Nephron progenitor cell (in vitro differentiated cells): ENCODE measurements at places on chromosomes 7 and 10.

DNA sequence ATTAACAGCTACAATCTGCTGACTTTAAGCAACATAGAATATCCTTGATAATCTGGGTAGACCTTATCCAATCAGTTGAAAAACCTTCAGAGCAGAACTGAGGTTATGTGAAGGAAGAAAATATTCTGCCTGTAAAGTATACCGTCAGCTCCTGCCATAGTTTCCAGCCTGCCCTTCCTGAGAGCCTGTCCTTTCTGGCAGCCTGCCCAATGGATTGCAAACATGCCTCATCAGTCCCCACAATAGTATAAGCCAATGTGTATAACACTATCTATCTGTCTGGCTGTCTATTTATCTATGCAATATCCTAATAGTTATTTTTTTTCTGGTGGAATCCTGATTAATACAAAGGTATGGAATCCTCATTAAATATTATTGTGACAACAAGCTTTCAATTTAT lies 489.2 kb upstream of the KCND2 start:
- no peak for DNase-seq

DNA sequence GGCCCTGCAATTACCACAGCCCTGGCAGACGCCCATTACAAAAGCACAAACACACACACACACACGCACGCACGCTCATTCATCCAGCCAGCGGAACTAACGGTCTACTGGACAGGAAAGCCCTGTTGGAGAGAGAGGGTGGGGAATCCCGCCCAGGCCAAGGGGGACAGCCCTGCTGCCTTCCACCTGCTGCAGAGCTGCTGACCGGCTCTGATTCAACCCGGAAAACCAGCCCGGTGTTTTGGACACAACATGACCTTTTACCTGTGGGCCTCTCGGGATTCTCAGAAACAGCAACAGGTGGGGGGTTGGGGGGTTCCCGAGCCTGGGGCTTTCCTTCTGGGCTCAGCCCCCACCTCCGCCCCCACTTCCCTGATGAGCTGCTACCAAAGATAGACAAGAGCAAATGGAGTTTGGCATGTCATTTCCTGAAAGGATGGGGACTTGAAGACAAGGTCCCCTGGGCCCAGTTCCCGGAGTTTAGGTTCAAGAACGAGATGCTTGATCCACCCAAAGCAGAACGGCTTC lies 18.5 kb upstream of the SERPINE1 start:
- peak; percentile 21 for DNase-seq

DNA sequence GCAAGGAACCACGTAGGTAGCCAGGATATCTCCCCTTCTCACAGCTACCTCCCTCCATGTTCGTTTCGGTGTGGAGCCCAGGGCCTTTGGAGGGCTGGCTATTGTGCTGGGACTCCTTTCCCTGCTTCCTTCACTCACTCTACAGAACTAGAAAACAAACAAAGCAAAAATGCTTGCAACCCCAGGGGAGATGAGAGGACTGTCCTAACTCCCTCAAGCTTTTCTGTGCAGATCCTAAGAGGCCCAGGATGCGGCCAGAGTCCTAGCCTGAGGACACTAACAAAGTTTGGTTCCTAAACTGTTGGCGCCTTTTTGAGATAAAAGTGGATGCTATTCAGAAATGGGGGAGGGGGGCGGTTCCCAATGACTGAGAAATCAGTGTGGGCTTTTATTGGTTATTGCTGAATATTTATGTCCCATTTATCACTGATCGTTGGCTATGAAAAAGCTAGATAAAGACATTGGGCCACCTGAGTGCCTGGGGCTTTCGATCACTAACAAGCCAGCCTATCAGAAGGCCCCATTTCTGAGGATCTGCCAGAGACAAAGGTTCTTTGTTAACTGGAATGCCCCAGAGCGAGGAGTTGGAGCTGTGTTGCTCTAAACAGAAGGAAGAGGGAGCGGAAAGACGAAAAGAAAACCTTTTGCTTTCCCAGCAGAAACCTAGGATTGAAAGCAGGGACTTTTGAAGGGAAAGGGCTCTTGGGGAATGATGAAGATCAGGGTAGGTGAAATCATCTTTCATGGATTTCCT lies 95.2 kb upstream of the EGR2 start:
- no peak for DNase-seq

DNA sequence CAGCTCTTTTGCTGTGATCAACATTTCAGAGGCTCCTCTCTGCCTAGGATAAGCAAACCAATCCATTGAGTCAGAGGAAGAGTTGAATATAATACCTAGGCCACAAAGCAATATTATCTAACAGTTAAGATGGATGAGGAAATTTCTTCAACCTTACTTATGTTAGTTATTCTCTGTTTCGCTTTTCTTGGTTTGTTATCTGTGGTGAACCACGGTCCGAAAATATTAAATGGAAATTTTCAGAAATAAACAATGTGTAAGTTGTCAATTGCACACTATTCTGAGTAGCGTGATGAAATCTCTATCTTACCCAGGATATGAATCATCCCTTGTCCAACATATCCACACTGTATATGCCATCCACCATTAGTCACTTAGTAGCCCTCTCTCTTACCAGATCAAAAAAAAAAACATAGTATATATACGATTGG lies 1.5 kb upstream of the HTR7 start:
- no peak for DNase-seq

- no peak for DNase-seq
Measured at GRCh38 chr7:130481898-130482297, 10.0 kb upstream of the MEST start.

GRCh38 chr7:139457153-139457946 lies 26.1 kb downstream of the KLRG2 start:
- no peak for DNase-seq

DNA sequence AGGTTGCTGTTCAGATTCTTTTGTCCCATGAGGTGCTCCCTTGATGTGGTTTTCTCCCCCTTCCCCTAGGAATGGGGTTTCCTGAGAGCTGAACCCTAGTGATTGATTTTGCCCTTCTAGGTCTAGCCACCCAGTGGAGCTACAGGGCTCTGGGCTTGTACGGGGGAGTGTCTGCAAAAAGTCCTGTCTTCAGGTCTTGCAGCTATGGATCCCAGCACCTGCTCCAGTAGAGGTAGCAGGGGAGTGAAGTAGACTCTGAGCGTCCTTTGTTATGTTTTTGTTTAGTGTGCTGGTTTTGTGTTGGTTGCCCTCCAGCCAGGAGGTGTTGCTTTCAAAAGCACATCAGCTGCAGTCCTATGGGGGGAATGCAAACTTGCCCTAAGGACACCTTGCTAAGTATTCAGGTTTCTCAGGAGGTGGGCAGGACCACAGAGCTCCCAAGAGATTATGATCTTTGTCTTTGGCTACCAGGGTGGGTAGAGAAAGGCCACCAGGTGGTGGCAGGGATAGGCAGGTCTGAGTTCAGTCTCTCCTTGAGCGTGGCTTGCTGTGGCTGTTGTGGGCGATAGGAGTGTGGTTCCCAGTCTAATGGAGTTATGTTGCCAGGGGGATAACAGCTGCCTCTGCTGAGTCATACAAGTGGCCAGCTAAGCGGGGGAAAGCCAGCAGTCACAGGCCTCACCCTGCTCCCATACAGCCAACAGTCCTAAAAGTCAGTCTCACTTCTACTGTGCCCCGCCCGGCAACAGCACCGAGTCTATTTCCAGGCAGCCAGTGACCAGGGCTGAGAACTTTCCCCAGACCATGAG lies 92.4 kb upstream of the JCAD start:
- no peak for DNase-seq

- no peak for DNase-seq
Measured at GRCh38 chr7:45684910-45685618, 110.9 kb downstream of the ADCY1 start.

GRCh38 chr7:44994877-44995554 lies 5.0 kb upstream of the CCM2 start:
- no peak for DNase-seq

DNA sequence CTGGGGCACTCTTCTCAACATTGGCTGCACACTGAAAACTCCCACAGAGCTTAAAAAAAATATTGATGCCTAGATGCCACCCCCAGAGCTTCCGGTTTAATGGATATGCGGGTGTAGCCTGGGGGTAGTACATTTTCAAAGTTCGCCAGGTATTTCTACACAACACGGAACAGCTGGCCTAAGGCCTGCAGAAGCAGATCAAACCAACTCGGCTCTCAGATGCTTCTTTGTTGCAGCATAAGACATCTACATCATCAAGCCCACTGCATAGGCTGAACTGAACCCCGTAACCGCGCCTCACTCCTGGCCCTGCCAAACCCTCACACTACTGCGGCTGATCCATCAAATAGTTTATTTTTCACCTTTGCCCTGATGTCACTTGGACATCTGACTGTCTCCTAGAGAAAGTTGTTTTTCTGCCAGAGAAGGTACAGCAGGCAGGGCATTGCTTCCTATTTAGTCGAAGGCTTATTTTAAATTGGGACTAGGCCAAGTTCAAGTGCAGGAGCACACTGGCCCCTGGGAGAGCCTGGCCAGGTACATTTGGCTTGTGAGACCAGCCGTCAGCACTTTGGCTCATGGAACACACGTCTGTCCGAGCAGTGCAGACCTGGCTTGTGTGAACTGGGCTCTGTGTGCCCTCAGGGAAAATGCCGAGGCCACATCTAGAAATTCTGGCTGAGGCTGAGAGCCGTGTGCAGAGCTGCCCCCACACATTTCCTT lies 113.3 kb downstream of the TACC2 start:
- DNase-seq, result no peak

DNA sequence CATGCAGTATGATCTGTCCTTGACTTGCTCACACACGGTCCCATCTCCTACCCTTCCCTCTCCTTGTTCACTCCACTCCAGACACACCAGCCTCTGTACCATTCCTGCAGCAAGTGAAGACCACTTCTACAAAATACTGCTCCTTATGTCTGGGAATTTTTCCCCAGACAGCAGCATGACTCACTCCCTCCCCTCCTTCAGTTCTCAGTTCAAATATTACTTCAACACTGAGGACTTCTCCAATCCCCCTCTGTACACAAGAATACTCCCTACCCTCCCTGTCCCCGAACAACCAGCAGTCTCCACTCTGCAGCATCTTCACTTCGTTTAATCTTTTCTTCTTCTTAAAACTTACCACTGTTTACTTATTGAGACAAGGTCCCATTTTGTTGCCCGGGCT lies 474.0 kb downstream of the GPAM start:
- DNase-seq, result no peak

DNA sequence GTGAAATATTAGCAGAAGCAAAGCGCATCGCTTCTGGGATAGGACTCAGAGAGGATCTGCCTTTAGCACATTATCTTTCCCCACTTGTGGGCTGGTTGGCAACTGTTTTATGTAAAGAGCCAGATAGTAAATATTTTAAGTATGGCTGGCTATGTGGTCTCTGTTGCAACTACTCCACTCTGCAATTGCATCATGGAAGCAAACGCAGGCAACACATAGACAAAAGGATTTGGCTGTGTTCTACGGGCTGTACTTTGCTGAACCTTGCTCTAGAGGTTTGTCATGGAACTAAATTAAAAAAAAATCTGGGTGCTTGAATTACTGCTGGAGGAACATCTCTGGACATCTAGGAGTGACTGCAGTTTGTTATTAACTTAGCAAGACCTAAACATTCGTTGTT lies 307.8 kb upstream of the TPK1 start:
- DNase-seq, result no peak

DNA sequence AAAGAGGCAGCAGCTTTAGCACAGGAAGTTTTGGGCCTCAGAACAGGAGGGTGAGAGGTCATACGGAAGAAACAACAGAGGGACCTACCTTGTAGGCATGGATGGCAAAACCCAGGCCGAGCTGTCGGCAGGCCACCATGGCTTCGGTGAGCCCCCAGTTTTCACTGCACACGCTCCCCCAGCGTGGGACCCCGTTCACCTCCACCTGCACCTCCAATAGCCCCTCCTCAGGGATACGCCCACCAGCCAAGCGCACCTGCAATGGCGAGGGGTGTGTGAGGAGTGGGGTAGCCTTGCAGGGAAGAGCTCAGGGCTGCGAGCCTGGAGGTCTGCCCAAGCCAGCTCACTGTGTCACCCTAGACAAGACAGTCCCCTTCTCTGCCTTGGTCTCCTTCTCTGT lies 11.3 kb downstream of the LOXL4 start:
- DNase-seq, result no peak

DNA sequence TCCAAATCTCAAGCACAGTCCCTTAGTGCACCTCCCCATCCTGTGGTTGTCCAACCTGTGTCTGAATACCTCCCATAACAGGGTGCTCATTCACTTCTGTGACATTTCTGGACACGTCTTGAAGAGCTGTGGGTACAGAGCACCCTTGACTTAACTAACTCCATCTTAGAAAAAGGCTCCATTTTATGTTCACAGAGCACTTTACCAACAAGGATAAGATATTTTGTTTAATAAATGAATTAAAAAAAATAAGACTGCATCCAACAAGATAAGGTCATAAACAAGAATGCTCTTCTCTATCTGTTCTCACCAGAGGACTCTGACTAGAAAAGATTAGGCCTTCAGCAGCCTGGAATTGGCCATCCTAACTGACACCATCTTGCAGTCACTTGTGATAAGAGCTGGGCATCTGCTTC lies 335.2 kb upstream of the ZNF32 start:
- DNase-seq, result no peak

DNA sequence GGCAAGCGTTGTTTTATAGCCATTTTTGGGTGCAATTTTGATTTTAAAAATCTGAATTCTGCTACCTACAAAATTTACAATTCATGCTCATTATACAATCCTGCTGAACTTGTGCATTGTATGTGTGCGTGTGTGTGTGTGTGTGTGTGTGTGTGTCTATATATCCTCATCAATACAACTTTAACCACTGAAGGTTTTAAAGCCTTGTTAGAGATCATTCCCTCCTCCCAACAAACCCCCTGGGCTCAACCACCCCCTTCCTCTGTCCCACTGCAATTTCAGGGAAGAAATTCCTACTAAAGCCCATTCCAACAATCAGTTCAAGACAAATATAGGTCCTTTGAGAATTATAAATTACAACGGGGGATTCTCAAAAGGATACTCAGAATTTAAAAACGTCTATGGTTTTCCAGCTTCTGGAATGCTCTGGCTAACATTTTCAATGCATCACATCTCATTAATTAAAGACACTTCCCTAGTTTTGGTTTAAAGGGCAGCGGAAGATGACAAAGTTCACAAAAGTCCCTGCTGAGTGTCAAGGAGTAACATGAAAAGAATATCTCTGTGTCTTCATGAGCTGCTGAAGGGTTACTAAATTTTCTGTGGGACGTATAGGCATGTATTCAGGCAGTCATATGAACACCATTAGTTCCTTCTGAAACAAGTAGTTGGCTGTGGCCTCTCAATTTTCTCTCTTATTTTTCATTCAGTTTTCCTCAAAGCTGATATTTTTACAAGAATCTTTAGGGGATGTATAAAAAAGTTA lies 889 bp upstream of the SEMA3A start:
- peak; percentile 15 for DNase-seq

GRCh38 chr10:59852670-59853069 lies 53.7 kb downstream of the CCDC6 start:
- DNase-seq, result no peak

GRCh38 chr7:112012242-112012641 lies 194.0 kb downstream of the DOCK4 start:
- no peak for DNase-seq

DNA sequence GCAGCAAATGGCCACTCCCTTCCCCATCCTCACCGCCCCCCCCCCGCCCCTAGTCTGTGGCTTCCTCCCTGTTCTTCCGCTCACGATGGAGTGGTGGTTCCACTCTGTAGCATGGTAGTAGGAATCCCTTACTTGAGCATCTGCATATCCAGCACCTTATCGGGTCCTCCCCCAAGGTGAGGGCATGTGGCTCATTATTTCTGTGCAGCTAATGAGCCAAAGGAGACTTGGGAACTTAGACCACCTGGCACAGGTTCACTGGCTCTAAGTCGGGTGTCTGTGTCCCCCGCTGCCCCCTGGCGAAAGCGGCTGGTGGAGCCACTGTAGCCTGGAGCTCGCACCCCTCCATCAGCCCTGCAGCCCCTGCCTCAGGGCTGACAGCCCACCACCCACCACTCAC lies 22.8 kb upstream of the GPR26 start:
- no peak for DNase-seq
